Lower lobe of right lung (tissue), 2 donors: ENCODE measurements at places on chromosomes 1 and 21. TPM values are rescaled to one million over a fixed set of nuclear protein-coding genes. Genes with fewer than 3 reads are reported as not detected.
A peak's percentile ranks its signal among the peaks of the same experiment; 100 is the strongest.

The FASLG gene
- total RNA-seq, result 1.2 TPM

The LRRC53 gene
- not detected for total RNA-seq

DNA sequence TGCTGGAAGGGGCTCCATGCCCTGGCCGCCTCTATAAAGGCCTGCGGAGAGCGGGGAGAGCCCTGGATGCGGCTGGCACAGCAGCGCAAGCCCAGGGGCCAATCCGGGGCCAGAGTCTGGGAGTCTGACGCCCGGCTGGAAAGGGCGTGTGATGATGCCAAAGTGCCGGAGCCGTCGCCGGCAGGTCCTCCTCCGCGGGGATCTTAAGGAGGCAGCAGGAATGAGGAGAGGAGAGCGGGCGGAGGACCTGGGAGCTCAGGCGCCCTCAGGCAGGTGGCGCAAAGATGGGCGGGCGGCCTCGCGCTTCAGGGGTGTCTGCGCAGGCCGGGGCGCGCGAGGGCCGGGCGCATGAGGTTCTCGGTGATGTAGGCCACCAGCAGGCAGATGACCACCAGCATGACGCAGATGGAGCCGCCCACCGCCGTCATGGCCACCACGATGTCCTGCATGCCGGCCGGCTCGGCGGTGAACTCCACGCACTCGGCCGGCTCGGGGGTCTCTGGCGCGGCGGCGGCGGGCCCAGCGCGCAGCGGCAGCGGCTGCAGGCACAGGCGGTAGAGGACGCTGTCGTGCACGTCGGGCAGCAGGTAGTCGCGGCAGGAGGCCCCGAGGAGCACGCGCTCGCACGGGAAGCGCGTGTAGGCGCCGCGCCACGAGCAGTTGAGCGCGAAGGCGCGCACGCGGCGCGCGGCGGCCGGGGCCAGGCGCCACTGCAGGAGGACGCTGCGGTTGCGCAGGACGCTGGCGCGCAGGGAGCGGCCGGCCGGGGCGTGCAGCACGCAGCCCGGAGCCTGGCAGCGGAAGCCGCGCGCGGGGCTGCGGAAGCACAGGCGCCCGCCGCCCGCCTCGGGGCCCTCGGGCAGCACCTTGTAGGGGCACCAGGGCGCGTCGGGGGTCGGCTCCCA is 653 bp downstream of the FNDC10 start:
- DNase-seq, result peak; percentile 66

DNA sequence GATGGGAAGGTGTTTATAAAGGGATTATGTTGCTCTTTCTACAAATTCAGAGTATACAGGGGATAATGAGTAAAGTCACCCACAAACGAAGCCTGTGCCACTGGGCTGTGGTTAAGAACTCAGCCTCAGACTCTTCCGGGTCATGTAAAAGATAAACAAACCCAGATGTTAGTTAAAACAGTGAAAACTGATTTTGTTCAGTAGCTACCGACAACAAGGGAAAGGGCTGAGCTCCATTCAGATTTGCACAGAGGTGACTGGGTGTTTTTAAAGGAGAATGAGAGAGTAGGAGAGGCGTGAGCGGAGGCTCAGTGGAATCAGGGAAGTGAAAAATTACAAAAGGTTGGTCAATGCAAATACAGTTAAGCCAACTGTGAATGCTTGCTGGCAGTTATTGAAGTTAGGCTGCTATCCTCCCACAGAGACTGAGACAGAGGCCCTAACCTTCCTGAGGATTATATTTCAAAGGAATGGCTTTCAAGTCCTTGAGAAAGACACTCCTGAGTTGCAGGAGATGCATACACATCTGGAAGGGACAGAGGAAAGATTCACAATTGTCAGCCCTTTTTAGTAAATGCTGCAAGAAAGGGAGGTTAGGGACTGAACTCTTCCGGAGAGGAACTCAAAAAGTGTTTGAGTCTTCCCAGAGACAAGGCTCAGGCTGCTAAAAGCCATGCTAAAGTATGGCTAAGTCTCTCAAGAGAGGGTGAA is 29.9 kb upstream of the SAMD13 start:
- no peak for DNase-seq

DNA sequence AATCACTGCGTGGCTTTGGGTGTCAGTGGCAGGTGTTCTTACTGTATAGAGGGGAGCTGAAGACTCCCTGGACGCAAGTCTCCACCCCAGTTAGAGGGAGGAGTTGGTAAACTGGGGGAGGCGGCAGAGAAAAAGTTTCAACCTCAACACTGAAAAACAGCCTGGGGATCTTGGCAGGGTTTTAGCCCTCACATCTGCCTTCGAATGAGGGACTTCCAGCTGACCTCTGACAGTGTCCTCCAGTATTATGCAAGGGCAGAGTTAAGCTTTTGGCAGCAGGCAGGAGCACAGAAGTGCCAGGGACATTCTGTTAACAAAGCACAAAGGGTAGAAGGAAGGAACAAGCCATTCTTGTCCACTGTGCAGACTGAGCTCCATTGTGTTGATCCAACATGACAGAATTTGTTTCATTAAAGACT is 41.2 kb upstream of the RAB4A start:
- DNase-seq, result no peak
